ENCODE measurements at places on chromosomes 4 and X.
A peak's percentile ranks its signal among the peaks of the same experiment; 100 is the strongest.

DNA sequence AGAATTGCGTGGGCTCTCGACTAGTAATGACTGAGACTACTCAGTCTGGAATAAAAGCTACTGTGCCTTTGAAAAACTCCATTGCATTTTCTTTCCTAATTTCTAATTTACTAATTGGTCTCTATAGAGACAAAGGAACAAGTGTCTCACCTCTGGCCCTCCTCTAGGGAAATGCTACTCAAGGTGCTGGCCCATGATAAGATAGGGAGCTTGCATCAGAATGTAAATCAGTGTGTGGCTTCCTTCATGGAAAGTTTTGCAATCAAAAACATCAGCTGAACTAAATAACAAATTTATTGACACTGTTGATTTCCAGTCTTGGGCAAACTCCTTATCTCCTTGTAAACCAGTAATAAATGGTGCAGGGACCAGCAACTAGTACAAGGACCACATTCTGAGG, 81.8 kb downstream of the SRPX start:
- DNase-seq: no peak

DNA sequence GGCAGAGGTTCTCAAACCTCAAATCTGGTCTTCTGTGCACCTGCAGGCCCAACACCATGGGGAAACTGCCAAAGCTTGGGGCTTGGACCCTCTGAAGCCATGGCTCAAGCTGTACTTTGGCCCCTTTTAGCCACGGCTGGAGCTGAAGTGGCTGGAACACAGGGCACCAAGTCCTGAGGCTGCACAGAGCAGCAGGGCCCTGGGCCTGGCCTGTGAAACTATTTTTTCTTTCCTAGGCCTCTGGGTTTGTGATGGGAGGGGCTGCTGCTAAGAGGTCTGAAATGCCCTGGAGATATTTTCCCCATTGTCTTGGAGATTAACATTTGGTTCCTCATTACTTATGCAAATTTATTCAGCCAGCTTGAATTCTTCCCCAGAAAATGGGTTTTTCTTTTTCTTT, 18.3 kb upstream of the PI4K2B start:
- no peak for DNase-seq

DNA sequence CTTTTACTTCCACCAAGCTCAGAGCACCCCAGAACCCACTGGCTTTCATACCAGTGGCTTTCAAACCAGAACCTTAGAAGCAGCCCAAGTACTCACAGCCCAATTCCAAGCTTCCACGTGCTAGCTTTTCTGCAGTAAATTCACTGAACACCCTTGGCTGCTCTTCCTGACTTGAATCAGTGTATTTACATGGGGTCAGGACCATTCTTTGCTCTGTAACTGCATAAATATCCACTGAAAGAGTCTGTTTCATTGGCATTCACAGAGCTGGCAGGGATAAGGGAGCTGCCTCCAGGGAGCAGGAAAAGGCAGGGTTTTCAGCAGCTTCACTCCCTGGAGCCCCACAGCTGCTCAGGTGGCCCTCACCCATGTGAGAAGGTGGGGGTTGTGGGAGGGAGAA, 43.8 kb downstream of the RAI2 start:
- DNase-seq: no peak

DNA sequence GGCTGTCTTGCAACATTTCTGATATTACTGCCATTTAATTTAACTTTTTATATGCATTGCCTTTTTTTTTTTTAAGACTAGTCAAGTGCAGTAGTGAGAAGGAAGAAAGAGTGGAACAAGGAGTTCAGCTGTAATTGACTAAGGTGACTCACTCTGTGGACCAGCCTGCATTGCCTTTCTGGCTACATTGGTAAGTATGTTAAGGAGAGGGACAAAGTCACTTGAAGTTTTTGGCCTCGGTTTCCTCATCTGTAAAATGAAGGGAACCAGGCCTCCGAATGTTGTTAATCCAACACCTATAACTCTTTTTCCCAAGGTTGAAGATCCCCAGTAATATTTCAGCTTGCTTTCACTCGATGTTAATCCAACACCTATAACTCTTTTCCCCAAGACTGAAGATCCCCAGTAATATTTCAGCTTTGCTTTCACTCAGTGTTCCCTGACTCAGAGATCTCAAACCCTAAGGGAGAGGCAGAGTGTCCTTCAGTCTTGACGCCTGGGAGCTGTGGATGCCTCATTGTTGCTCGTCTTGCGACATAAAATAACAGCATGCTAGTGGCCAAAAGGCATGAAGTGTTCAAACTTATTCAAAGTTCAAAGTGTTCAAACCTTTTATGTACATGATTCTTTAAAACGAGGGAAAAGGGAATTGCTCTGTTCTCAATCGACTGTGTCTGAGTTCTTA, 102.0 kb downstream of the SORBS2 start:
- peak; percentile 8 for DNase-seq

GRCh38 chr4:108172231-108172752, 3.6 kb upstream of the LEF1 start:
- no peak for DNase-seq

GRCh38 chr4:100087743-100088142, 102.5 kb downstream of the DDIT4L start:
- DNase-seq: no peak

DNA sequence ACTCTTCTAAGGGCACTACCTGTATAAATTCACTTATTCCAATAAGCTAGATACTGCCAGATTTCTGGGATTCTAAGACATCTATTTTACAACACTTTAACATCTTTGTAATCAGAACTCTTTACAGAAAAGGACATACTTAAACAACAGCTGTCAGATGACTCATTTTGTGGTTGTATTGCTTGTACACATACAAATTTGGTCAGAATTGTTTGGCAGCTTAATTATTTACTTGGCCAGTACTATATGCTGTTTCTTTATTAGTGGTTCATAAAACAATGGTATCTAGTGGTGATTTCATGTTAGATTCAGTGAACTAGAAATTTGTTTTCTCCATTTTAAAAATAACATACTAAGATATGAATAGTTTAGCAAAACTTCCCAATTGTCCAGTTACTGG, 27.2 kb downstream of the PALLD start:
- peak; percentile 55 for DNase-seq

DNA sequence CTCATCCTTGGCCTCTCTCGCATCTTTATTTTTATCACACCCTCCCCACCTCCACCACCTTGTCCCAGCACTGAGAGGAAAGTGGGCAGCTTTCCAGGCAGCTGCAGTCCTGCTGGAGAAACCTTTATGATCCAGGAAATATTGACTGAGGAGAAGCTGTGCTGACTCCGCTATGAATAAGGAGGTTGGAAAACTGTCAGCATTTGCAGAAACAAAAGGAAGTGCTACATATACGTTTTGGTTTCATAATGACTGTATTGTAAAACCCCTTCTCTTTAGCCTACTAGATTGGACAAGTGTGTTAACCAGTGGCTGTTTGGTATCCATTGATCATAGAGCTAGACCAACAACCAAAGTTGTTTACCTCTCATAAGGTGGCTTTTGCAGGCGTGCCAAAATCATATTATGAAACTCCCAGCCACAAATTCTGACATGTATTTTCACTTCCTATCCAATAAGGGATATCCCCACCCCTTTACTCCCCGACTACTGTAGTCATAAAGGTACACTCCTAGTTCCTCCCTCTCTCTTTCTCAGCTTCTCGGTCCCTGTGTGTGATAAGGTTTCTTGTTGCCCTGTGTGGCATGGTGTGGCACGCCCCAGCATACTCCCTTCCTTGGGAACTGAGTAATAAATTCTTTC, 88.4 kb downstream of the GPR143 start:
- no peak for DNase-seq

GRCh38 chrX:12986164-12986779, 11.4 kb downstream of the TMSB4X start:
- DNase-seq: no peak

GRCh38 chr4:1471443-1472147, 65.4 kb upstream of the NKX1-1 start:
- no peak for DNase-seq

GRCh38 chr4:102560115-102560514, 59.0 kb downstream of the NFKB1 start:
- DNase-seq: no peak

DNA sequence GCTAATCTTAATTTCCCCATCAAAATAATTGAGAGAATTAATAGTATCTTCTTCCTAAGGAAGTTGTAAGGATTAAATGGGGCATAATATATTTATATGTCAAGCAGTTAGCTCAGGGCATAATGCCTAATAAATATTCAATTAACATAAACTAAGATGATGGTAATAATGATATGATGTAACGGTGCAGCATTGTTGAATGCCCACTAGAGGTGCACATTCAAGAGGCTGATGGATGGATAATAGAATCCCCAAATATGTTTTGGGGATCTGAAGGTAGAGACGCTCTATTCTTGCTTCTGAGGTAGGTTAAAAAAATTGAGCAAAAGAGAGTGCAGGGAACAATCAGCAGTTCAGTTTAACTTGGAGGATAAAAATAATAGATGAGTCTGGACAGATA, 37.1 kb downstream of the ATOH1 start:
- DNase-seq: no peak

DNA sequence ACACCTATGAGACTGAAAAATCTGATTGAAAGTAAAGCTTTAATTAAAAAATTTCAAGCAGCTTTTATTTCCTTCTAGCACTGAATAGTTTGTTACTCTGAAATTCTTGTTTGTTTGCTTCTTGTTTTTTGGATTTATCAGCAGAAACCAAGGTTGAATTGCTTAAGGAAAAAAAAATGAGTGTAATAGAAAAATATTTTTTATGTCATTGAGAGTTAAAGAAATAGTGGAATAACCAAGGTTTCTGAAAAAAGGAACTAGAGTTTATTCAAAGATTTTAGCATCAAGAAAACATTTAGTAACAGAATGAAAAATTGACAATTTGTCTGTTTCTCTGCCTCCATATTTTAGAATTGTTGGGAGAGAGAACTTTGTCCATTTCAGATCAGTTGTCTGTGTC, 1852.2 kb downstream of the PCDH7 start:
- no peak for DNase-seq

- no peak for DNase-seq
These were observed 37.2 kb downstream of the WDR44 start for GRCh38 chrX:118383120-118383519.
